ENCODE measurements at places on chromosomes 16 and 17.

- DNase-seq = no peak
Measured at GRCh38 chr17:12024327-12024726, 3.6 kb downstream of the MAP2K4 start.

DNA sequence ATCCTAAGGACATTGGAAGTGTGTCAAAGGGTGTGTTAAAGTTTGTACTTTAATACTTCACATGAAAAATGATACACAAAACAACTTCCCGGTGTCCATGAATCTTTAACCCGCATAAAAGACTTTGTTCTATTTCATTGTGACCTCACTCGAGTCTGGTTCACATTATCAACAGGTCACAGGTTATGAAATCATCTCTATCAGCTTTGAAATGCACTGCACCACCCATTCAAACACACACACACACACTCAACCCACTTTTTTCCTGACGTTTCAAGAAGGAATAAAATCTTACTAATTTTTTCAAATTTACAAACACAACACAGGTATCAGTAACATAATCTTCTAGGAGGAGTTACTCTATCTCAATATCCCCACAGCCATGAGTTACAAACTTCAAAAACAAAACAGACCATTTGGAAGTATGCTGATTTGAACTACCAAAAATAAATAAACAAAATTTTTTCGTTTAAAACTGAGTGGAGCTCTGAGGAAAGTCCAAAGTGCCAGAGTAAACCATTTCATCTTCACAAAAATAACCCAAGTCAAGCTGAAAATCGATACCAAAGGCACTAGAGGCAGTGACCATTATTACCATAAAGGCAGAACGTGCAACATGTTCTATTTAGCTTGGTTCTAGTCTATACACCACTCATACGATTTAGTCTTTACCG lies 2.7 kb downstream of the ACOX1 start:
- DNase-seq = no peak

DNA sequence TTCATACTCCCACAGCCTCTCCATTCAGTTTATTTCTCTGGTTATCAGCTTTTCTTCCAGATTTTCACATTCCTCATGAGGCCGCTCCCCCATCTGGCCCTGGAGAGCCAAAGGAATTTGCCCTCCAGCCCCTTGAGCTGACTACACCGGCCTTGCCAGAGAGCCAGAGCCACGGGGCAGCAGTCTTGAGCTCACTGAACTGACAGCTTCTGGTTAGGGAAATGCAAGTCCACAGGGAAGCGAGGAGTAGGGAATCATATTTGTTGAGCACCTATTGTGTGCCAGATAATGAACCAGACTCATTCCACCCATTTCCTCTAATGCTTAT lies 102.4 kb downstream of the ABCC12 start:
- DNase-seq = no peak

- DNase-seq = peak; percentile 95
Measured at GRCh38 chr17:17206124-17206912, at the start of gene PLD6. Gene PLD6, minus strand, starts transcription at chr17:17206333. Its CDS starts 47 bp downstream, at chr17:17206286.

- DNase-seq = no peak
Measured at GRCh38 chr16:70391881-70392481, 45.3 kb downstream of the DDX19A start.

GRCh38 chr17:1488826-1489270 lies 3.6 kb downstream of the MYO1C start:
- no peak for DNase-seq

DNA sequence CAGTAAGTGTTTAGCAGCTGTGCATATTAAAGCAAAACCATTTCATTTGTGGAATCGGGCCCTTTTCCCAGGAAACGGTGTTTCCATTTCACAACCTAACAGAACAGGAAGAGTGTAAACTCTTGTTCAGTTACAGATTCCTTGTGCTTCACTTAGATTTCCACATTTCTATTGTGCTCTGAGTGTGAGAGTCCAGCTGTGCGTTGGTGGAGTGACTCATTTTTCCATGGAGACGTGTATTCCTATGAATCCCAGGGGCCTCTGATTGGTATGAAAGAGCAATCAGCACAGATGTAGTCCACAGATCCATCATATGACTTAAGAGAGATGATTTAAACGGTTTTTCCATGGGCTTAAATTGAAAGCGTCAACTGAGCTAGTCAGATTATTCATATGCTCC lies 13.3 kb upstream of the CAVIN1 start:
- DNase-seq = no peak

- no peak for DNase-seq
Measured at GRCh38 chr17:66682283-66682682, 152.6 kb upstream of the CACNG5 start.

- peak; percentile 100 for DNase-seq
Measured at GRCh38 chr17:49739641-49740271, 24.2 kb downstream of the FAM117A start.

DNA sequence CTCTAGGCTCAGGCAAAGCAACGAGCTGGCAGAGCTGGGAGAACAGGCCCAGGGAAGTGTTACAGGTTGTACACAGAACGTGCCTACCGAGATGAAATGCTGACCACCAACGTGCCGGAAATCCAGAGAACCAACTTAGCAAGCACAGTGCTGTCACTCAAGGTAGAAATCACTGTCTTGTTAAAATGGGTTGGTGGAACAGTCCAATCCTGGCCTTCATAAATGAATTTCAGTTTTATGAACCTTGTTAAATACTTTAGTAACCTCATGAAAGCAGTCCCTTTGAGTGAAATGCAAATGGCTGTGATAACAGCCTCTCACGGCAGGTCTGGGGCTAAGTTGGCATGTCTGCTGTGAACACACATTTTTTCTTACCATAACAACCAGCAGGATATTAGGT lies 29.0 kb downstream of the ETV4 start:
- DNase-seq = no peak

DNA sequence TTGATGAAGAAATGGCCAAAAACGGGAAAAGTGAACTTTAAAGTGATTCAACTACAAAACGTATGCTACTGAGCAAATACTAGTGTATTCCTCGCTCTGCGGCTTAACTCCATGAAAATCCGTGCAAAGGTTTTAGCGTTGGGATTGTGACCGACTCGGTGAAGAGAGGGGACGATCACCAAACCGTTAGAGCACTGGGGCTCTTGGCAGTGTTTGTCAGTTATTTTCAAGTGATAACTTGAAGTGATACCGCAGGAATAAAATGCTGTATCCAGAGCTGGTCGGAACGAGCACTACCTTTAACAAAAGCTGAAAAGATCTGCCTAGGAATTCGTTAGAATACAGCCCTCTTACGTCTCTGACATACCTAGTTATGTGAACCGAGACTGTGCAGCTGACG lies 773 bp upstream of the PPM1D start:
- DNase-seq = no peak

- DNase-seq = no peak
Measured at GRCh38 chr17:16398270-16399267, 16.8 kb upstream of the TRPV2 start.

GRCh38 chr17:4506892-4507291 lies 8.2 kb downstream of the SPNS2 start:
- DNase-seq = no peak

DNA sequence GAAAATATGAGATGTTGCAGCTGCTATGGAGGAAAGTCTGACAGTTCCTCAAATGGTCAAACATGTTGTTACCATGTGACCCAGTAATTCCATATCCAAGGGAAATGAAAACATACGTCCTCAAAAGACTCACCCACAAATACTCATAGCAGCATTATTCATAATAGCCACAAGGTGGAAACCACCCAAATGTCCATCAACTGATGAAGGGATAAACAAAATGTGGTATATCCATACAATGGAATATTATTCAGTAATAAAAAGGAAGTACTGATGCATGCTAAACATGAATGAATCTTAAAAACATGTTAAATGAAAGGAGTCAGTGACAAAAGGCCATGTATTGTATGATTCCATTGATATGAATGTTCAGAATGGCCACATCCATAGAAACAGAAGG lies 140.2 kb downstream of the PITPNC1 start:
- no peak for DNase-seq

GRCh38 chr16:86530251-86531190 lies 20.2 kb downstream of the FOXF1 start:
- no peak for DNase-seq

DNA sequence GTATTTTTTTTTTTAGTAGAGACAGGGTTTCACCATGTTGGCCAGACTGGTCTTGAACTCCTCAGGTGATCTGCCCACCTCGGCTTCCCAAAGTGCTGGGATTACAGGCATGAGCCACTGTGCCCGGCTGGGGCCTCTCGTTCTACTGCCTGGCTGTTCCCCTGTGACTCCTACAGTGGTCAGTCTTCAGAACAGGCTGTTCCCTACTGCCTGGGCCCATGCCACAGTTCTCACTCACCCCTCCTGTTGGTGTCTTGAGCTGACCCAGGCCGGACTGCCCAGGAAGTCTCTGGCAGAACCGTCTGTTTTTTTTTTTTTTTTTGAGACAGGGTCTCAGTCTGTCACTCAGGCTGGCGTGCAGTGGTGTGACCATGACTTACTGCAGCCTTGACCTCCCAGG lies 3.3 kb downstream of the CDK3 start:
- no peak for DNase-seq

DNA sequence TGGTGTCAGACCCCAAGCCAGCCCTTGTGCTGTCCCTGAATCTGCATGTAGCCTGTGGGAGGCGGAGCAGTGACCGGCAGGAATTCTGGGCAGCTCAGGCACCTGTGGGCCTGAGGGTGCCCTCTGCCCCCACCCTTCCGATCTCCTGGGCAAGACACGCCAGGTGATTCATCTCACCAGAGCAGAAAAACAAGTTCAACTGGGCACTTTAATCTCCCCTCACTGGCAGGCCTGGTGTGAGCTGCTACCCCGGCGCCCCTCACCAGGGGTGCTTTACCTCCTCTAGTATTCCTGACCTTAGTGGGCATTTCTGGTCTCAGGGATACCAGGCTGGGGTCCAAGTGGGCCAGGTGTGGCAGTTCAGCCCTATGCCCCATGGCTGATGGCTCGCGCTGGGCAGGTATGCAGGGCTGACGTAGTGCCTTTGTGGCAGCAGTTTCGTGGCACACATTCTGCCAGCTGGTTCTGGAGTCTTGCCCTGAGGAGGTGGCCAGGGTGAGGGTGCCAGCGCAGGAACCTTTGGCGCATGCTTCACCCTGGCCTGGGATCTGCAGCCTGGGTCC lies 6.0 kb downstream of the ERBB2 start:
- no peak for DNase-seq

DNA sequence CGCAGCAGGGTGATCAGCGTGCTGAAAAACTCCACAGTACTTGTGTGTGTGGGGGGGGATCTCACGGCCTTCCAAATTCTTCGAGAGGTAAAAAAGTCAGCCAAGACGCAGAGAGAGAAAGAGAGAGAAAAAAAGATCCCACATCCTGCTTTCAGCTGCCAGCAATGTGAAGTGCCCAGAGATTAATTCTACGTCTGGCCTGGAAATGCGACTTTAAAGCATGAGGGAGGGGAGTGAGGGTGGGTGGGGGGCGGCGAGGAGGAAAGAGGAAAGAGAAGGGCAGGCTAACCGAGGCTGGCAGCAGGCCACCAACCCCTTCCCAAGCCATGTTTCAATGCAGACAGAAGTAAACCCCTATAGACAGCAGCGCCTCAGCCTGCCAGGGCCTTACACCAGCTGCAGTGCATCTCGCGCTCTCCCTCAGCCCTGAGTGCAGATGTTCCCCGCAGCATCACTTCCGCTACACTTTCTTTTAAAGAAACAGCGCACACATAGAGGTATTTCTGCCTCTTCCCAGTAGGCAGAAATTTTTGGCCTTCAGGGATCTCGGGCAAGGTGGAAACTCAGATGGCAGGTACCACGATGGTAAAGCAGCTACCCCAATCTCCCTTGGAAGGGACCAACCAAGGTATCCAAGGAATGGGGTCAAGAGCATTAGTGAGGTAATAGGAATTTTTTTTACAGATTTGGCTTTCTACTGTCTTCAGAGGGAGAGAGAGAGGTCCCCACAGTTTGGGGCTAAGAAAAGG lies 87.8 kb downstream of the SMG6 start:
- peak; percentile 76 for DNase-seq

GRCh38 chr17:82031303-82031884 lies at the start of gene RAC3:
Gene RAC3, plus strand, starts transcription at chr17:82031678. Its CDS starts 84 bp downstream, at chr17:82031762.
- no peak for DNase-seq

GRCh38 chr17:80724775-80725266 lies 180.2 kb downstream of the RPTOR start:
- DNase-seq = no peak

DNA sequence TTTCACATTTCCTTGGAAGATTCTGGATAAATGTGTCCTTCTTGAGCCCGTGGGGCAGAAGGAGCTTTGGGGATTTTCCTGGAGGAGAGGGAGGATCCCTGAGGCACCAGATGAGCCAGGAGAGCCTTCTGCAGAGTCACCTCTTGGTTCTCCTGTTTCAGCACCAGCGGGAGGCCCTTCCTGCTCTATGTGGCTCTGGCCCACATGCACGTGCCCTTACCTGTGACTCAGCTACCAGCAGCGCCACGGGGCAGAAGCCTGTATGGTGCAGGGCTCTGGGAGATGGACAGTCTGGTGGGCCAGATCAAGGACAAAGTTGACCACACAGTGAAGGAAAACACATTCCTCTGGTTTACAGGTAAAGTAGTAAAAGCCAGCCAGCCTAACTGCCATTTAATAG lies 77.1 kb downstream of the ARSG start:
- DNase-seq = no peak

DNA sequence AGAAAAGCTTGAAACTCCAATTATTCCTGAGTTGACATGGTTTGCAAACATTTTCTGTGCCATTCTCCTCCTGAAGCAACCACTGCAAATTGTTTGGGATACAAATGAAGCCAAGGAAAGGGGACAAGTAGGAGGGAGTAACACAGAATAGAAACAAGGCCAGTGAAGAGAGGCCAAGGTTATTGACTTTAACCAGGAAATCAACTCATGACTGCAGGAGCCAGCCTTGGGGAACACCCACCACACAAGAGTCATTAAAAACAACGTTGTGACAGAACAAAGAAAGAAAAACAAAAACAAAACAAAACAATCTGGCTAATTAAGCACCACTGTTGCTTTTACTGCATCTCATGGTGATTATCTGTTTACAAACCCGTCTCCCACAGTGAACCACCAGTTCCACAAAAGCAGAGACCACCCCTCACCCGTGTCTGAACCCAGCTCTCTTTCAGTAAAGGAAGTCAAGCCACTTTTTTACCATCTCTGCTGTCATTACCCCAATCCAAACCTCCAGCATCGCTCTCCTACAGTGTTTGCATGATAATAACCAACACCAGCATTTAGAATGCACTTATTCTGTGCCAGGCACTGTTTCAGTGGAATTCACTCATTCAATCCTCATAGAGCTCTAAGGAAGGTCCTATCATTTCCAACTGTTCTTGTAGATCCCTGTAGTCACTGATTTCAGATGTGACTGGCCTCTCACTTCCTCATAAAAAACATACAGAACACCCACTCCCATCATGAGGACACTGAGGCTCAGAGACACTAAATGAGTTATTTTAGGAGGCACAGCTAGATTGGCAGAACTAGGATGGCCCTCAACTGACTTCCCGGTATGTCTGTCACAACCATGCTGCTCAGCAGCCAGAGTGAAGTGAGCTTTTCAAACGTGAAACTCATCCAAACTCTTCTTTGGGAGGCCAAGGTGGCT lies 2.0 kb downstream of the ZDHHC1 start:
- DNase-seq = no peak

DNA sequence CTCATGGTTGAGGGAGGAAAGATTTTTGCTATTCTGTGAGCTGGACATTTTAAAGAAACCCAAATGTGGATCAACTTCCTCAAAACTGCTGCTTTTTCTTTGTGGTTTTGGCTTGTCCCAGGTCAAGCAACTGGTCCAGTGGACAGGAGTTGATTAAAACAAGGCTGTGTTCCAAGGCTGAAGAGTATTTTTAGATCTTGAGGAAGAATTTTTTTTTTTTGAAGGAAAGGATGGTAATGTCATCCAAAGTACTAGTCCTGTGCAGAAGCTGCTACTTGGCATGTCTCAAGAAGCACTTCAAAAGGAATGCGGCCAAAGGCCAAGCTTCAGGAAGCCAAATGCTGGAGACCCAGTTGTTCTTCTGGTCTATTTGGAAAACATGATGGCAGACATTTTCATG lies 8.0 kb upstream of the MYH2 start:
- no peak for DNase-seq
